GM23338 (cell line): ENCODE measurements at places on chromosomes 4 and X. TPM values are rescaled to one million over a fixed set of nuclear protein-coding genes. Genes with fewer than 3 reads are reported as not detected.

GRCh38 chrX:154548028-154548316, 552 bp downstream of the IKBKG start:
- H3K4me1 ChIP-seq: no peaks in the 10 kb centered on the region
- H3K27me3 ChIP-seq: no peaks in the 10 kb centered on the region
- DNase-seq: no peak
- peak overlapping the region; percentile 85 for H3K4me3 ChIP-seq

RNF150 gene
- 5.2 and 6.1 TPM in 2 replicates for total RNA-seq

TAF7L gene
- total RNA-seq: 0.58 TPM in 1 of 2 replicates, not detected in the other

SMIM10 gene
- 1.7 and 2.1 TPM in 2 replicates for total RNA-seq

DNA sequence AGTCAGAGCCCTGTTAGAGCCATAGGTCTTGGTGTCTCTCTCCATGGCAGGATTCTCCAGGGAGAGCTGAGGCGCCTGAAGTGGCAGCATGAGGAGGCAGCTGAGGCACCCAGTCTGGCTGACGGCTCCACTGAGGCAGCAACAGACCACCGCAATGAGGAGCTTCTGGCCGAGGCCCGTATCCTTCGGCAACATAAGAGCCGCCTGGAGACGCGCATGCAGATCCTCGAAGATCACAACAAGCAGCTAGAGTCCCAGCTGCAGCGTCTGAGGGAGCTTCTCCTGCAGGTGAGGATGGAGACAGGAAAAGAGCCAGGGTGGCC, 32.9 kb downstream of the TAF7L start:
- no peaks in the 10 kb centered on the region for H3K4me1 ChIP-seq
- no peaks in the 10 kb centered on the region for H3K36me3 ChIP-seq
- H3K27me3 ChIP-seq: no peaks in the 10 kb centered on the region
- no peak overlapping the region for H3K4me3 ChIP-seq

- peak overlapping the region; percentile 96 for H3K27ac ChIP-seq
- H3K36me3 ChIP-seq: no peaks in the 10 kb centered on the region
- peaks cover 60% of the 10 kb centered on the region for H3K4me1 ChIP-seq
- DNase-seq: peak; percentile 82
- H3K4me3 ChIP-seq: peak overlapping the region; percentile 24
Observed at GRCh38 chr4:53477038-53477565, 99.7 kb downstream of the FIP1L1 start.

GRCh38 chr4:109708990-109709389, 5.7 kb upstream of the CASP6 start:
- no peak overlapping the region for H3K4me3 ChIP-seq
- peaks cover 8% of the 10 kb centered on the region; the same call in 1 of the 2 replicates for H3K36me3 ChIP-seq
- no peak for DNase-seq
- H3K4me1 ChIP-seq: peaks cover 4% of the 10 kb centered on the region; the same call in 1 of the 2 replicates
- H3K27me3 ChIP-seq: no peaks in the 10 kb centered on the region
- no peak overlapping the region for H3K27ac ChIP-seq
